ENCODE measurements at places on chromosomes 13 and 19.

DNA sequence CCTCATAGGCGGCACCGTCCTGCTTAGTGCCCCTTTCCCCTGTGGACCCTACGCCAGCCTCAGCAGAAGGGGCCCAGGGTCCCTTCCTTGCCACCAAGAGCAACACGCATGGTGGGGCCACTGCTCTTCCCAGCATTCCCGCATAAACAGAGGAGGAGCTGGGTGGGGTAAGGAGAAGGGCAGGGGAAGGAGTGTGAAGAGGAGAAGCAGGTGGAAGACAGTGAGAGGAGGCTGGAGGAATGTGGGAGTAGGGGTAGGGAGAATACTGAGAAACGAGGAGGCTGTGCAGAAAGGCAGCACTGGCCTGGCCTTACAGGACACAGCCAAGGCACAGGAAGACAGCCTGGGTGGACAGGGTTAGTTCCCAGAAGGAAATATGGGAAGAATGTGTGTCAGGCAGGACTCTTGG lies 43.9 kb downstream of the ZNF331 start:
- DNase-seq: no peak

- DNase-seq: no peak
Observed at GRCh38 chr13:67091603-67092002, 138.5 kb downstream of the PCDH9 start.

- DNase-seq: no peak
Observed at GRCh38 chr13:105441051-105441750, 1094.3 kb downstream of the EFNB2 start.

DNA sequence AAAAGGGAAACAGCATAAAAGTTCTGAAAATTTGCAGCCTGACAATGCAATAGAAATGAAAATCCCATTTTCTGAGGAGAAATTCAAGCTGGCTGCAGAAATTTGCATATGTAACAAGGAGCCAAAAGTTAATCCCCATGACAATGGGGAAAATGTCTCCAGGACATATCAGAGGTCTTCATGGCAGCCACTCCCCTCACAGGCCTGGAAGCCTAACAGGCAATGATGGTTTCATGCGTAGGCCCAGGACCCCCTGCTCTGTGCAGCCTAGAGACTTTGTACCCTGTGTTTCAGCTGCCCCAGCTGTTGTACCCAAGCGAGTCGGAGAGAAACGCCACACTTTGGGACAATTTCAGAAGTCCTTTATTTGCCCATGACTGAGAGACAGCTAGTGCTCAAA lies 701.3 kb upstream of the KLHL1 start:
- DNase-seq: no peak

GRCh38 chr19:51427201-51427600 lies 9.8 kb upstream of the SIGLEC10 start:
- peak; percentile 27 for DNase-seq

DNA sequence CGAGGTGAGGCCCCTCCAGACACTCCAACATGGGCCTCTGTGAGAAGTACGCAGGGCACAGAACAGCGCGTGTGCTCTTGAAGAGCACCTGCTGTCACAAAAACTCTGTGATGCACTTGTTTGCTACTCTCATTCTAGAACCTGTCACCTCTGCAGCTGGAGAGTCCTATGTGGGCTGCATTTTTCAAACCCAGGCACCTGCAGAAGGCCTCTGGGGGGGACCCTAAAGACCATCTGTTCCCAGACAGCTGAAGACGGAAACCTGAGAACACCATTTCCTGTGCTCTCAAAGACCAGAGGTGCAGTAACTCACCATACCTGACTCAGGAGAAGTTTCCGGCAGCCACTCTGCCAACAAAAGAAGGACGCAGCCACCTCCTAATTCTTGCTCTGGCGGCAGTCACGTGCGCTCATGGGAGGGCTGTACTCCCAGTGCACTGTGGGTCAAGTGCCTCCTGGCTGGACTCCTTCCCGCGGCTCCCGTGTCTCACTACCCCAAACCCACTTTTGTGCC lies 28.1 kb downstream of the RANBP3 start:
- no peak for DNase-seq

- DNase-seq: no peak
Observed at GRCh38 chr19:46898731-46899130, 37.9 kb downstream of the ARHGAP35 start.

- peak; percentile 30 for DNase-seq
Observed at GRCh38 chr19:48784527-48784926, 26.3 kb downstream of the BCAT2 start.

DNA sequence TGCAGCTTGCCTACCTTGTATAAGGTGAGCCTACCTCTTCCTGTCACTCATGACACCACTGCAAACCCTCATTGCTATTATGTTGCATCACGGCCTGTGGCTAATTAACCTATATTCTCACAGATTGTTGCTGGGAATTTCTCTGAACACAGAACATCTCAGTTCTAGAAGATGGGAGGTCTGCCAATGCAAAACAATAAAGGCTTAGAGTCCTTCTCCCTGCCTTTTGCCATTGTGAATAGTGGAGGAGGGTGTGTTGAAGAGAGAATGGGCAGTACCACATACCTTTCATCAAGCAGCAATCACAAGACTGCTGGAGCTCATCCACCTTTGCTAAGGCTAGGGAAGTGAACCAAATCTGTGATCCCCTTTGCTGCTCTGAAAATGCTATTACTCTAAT lies 34.4 kb downstream of the WDFY2 start:
- no peak for DNase-seq

DNA sequence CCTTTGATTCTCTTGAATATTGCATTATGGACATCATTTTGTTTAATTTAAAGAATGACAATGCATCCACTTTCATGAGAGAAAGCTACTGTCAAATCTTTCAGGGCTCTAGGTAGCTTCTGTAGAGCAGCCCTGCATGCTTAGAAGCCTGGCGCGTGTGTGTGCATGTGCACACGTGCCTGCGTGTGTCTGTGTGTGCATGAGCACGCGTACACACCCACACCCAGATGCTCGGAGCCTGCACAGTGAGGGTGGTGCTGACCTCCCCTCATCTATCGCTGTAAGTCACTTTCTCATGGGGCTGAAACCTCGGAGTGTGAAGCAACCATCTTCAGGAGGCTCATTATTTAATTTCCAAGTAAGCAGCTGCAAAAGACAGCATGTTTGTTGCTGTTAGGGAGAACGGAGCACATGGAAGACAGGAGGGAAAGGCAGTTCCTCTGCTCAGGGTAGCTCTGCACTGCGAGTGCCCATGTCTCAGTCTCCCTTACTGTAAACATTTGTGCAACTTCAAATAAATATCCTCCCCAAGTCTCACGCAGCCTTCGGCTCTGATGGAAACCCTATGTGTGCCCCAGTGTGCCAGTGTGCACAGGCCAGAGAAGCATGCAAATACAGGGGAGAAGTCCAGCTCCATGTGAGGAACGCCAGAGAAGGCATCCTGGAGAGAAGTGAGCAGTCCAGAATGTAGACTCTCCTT lies 22.8 kb downstream of the TSHZ3 start:
- DNase-seq: no peak

DNA sequence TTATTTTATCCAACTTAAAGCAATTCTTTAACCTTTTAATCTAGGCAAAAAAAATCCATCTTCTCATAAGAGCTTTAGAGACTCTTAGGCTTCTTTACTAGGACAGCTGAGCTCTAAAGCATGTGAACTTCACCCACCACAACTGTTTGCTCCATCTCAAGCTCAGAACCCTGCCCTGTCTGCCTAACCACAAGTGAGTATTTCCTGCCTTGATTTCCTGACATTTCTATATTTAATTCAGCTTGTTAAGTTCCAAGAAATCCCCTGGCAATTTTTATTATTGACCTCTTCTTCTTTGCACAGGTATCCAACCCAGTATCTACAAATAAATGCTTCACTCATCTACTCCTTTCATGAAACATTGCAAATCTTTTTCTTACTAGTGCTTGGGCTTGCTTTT lies 21.1 kb upstream of the CEACAM21 start:
- peak; percentile 79 for DNase-seq

DNA sequence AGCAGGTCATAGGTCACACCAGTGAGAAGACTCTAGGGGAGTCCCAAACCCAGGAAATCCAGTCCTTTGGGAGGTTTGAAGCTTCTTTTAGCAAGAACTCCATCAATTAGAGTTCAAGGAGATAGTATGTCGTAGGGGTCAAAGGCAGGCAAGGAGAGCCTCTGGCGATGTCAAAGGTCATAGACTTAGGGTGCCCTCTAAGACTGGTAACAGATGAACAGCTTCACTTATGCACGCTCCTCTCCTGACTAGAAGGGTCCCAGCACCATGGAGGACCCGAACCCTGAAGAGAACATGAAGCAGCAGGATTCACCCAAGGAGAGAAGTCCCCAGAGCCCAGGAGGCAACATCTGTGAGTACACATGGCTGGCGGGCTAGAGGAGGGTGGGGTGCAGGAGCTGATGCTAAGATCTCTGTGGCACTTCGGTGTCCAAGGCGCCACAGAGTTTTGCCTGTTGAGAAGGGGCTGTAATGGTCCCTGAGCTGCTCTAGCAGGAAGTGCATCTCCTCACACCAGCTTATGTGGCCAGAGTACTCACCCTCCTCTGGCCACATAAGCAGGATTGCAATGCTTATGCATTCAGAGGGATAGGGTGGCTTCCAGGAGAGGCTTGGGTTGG lies 557 bp downstream of the ZNF576 start:
- no peak for DNase-seq

- no peak for DNase-seq
Observed at GRCh38 chr19:2720777-2721569, at the start of gene DIRAS1. Gene DIRAS1 (minus strand): TSS chr19:2721372. CDS start chr19:2717806, 3,566 bp downstream.

DNA sequence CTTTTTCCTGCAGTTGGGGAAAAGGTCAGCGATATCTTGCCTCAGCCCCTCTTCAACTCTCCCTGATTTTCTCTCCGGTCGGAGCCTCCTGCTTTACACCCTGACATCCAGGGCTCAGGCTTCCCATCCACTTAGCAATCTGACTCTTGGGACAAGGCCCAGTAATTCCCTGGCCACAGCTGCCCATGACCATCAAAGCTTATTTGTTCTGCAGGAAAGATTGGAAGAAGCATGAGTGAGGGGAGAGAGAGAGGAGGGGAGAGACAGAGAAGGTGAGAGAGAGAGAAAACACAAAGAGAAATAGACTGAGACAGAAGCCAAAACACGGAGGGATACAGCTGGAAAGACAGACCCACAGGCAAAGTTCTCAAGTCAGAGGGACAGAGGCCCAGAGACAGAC lies 13.7 kb downstream of the SYT3 start:
- no peak for DNase-seq

DNA sequence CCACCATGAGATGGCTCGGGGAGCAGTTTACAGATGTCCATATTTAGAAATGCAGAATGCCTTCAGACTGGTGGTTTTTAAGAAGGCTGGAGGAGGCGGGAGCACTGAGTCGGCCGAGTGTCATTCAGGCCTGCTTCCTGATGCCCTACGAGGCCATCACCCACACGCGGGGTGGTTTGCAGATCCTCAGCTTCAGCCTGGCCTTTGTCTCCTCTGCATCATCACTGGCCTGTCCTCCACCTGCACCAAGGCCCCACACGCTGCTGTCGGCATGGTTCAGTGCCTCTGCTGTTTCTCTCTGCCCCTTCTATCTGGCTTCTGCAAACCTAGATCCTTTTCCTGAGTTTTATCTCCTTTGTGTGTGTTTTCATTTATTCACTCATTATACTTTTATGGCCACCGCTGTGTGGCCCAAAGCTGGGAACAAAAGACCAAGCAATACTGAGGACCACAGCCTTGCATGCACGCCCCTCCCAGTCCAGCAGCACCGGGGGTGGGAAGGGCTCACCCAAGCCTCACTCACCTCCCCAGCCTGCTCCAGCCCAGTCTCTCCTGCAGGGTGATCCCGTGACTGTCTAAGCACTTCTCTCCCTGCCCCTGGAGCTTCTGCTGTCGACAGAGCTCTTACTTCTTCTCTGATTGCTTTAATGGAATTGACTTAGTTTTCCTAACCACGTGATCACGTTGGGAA lies 240.8 kb downstream of the TEX29 start:
- no peak for DNase-seq

- DNase-seq: no peak
Observed at GRCh38 chr13:23651887-23652286, 81.7 kb downstream of the TNFRSF19 start.

DNA sequence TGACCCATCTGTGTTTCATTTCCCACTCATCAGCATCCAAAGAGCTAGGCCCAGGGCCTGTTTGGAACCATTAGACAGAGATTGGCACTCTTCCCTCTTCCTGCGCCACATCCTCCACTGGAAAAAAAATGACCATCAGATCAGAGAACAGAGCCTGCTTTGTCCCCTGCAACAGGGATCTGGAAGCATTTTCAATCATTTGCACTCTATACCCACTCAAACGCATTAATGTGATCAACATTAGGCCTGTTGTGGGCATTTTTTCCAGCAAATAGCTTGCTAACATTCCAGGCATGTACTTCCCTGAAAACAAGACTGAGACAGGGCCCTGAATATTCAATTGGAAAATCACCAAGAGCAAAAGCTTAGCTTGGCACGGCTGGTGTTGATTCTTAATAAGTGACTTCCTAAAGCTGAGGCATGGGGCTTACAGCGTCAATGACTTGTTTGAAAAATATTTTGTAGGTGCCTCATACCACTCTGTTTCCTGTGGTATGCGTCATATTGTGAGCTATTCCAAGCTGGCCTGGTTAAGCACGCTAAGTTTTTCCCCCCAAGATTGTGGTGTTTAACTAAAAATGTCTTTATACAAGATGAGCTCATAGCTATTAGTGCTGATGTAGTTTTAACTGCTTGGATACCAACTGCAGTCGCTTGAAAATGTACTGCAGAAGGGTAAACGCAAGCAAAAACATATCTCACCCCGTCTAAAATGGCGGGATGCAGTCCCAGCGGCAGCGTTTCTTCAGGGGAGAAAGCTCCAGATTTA lies 404.4 kb downstream of the SPRY2 start:
- no peak for DNase-seq

DNA sequence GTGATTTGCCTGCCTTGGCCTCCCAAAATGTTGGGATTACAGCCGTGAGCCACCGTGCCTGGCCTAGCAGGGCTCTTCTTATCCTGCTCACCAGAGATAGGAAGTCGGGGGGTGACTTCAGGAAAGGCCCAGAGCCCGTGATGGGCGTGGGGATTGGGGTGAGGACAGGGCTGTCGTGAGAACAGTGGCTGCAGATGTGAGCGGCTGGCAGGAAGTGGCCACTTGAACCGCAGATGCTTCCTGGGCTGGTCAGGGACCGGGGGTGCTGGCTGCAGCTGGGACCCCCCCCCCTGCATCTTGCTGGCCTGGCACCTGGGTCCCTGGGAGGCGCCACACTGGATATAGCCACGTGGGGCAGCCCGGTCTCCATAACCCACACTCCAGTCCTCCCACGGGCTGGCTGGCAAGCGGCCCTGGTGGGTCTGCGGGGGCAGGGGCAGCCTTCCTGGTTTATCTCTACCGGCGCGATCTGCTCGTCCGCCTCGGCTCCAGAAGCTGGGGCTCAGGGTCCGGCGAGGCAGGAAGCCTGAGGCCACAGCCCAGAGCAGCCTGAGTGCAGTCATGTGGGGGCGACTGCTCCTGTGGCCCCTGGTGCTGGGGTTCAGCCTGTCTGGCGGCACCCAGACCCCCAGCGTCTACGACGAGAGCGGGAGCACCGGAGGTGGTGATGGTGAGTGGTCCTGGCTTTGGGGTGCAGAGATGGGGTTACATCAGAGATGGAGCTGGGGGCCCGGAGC lies at the start of gene F2RL3:
Gene F2RL3 (plus strand): TSS at position 371 of the 737 bp plus-strand sequence. CDS start 191 bp downstream, at position 562.
- DNase-seq: peak; percentile 96
